Activated CD4-positive, alpha-beta T cell treated with anti-CD3 and anti-CD28 coated beads, Interleukin-2, amount 10 ng/mL, durations not matched to agents 24 days and 14 days (primary cell): ENCODE measurements at places on chromosomes 11 and 22.

- no peak for DNase-seq
Measured at GRCh38 chr11:119832202-119832935, 103.4 kb upstream of the NECTIN1 start.

DNA sequence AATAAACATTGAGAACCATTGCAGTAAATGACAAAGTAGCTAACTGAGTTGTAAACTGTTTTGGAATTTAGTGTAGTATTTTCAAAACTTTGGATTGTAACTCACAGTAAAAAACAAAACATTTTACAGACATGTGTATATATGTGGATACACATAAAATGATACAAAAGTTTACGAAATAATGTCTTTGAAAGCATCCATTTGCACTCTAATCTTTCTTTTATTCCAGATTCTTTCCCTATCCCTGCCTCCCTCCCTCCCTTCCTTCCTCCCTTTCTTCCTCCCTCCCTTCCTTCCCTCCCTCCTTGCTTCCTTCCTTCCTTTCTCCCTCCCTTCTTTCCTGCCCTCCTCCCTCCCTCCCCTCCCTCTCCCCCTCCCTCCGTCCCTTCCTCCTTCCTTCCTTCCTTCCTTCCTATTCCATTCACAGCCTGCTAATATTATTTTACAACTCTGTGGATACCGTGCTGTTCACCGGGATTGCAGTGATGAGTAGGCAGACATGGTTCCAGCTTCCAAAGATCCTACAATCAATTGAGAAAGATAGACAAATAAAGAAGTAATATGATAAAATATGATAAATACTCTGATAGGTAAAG, 3.5 kb downstream of the RRM1 start:
- DNase-seq: no peak

GRCh38 chr11:120137611-120138521, at the start of gene TRIM29:
TRIM29 (minus strand) TSS chr11:120138113; CDS start chr11:120138031, 82 bp downstream.
- DNase-seq: no peak

DNA sequence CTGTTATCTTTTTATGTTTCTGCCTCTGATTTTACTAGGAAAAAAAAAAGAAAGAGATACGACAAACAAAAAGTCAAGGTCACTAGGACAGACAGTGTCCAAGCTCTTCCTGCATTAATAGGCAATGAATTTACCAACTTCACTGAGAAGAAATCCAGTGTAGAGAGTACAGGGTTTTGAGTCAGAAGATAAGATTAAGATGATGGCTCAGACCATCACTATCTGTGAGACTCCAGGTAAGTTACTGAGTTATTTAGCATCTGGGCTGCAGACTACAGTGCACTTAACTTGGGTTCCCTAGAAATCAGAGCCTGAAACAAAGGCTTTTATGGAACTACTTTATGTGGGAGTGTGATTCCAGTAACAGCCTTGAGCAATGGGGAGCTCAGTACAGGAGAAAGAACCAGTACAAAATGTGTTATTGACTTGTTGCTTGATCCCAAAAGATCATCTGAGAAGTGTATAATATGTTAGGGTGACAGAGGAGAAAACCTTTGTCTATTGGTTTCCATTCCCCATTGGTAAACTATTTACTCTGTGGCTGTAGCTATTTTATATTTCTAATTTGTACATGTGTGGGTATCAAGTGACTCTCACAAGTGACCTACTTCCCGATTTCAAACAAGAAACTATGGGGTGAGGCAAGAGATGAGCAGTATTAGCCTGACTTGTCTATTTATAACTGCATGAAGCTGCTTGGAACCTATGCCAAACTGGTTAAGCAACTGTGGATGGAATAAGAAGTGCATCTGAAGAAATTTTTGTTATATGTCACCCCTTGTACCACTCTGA, 395.8 kb downstream of the RAB38 start:
- no peak for DNase-seq

DNA sequence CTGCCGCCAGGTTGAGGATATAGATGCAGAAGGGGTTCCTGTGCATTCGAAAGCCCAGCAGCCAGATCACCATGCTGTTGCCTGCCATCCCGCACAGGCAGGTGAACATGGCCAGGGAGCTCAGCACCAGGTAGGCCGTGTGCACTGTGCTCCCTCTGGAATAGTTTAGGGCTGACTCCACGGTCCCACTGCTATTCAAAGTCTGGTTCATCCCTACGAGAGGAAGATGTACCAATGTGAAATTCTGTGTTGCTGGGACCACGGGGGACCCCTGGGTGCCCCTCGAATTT, at the start of gene MRGPRD:
Gene MRGPRD (minus strand): TSS at position 211 of the 290 bp plus-strand sequence. CDS start 0 bp downstream, at position 211.
- no peak for DNase-seq

GRCh38 chr22:37581504-37581903, 1.6 kb upstream of the LGALS2 start:
- no peak for DNase-seq

DNA sequence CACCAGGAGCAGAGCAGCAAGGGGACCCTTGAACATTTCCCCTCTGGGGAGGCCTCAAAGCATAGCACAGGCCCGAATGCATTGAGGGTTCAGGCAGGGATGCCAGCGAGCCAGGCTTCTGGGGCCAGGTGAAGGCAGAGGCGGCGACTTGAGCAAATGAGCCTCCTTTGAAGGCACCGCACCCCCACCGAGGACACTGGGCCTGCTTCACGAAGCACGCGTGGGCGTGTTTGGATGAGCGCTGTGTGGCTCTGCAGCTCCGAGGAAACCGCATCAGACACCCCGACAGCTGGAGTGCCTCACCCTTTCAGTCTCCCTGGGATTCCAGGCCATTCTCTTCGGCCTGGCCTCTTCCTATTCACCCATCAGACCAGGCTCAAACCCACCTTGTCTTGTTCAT, 301.8 kb downstream of the NTM start:
- no peak for DNase-seq

- DNase-seq: no peak
Measured at GRCh38 chr22:39359659-39360195, 9.9 kb downstream of the SYNGR1 start.

DNA sequence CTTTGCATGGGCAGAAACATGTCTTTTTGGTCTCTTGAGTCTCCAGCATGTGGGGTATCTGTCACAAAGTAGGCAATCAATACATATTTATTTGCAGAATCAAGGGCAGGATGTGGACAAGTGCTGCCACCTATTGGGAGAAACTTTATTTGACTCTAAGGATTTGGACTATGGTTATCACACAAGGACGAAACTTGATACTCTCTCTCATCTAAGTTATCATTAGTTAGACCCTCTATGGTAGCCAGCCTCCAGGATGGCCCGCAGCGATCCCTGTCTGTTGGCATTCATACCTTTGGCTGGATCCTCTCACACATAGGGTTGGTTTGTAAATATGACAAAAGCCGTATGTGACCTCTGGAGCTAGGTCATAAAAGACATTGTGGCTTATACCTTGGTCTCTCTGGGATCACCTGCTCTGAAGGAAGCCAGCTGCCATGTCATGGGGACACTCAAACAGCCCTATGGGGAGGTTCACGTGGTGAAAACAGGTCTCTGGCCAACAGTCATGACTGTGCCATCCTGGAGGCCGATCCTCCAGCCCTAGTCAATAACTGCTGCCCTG, 1.1 kb upstream of the FBXO7 start:
- DNase-seq: peak; percentile 89

- no peak for DNase-seq
Measured at GRCh38 chr22:24128021-24128420, 53.3 kb upstream of the SUSD2 start.

- no peak for DNase-seq
Measured at GRCh38 chr11:19978668-19979518, 181.4 kb downstream of the DBX1 start.

DNA sequence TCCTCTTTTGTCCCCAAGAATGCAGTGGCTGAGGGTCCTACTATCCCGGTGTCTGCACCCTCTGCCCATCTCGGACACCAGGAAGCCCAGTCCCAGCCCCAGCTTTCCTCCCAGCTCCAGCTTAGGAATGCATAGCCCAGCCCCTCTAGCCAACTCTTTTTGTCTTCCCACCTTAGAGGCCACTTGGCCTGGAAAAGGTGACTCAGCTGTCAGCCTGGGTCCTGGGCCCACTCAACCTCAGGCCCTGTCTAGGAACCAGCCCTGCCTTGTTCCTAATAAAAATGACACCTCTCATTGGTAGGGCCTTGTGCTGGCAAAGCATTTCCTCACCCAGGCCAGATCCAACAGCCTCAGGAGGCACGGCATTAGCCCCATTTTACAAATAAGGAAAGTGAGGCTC, 28.2 kb downstream of the PDE2A start:
- no peak for DNase-seq

DNA sequence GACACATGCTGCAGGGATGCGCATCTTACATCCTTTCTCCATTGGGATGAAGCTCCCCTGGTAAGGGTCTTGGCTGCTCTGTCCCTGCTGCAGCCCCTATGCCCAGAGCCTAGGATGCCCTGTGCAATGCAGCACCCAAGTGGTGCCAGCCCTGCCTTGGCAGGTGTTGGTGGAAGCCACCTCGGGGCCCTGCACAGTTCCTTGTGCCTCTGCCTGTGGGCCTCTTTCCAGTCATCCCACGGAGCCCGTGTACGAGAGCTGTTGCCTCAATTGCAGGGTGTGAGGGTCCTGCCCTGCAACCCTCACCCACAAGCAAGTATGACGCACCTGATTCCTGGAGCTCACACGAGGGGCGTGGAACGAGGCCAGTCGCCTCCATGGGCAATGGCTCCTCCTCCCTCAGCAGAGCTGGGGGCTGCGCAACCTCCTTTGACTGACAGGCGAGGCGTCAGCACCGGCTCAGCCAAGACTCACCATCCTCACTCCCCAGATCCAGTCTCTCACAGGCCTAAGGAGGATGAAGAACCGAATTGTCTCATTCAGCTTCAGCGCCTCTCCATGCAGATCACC, 719.6 kb downstream of the BRD1 start:
- no peak for DNase-seq

- peak; percentile 89 for DNase-seq
Measured at GRCh38 chr11:86218125-86219084, 26.1 kb upstream of the EED start.

GRCh38 chr11:61917334-61918109, at the start of gene RAB3IL1:
RAB3IL1 (minus strand) TSS chr11:61917566; CDS start chr11:61917367, 199 bp downstream.
- peak; percentile 72 for DNase-seq

GRCh38 chr11:104332110-104332509, 168.2 kb upstream of the PDGFD start:
- DNase-seq: no peak
